ENCODE measurements at places on chromosomes 2 and 18. TPM values are rescaled to one million over a fixed set of nuclear protein-coding genes. Genes with fewer than 3 reads are reported as not detected.

Gene SETBP1
- 51.0 TPM for total RNA-seq

Gene DNAJC5G
- not detected for total RNA-seq

Gene GRHL1
- total RNA-seq = 61.6 TPM

Gene GCG
- not detected for total RNA-seq

Gene MC4R
- not detected for total RNA-seq

Gene RESP18
- not detected for total RNA-seq

Gene TIMM21
- total RNA-seq = 36.0 TPM

Gene CNOT11
- total RNA-seq = 71.3 TPM

Gene RNF125
- total RNA-seq = 9.2 TPM

Gene MYO7B
- total RNA-seq = 0.78 TPM

Gene HRH4
- not detected for total RNA-seq

Gene ZNF385B
- total RNA-seq = 0.83 TPM

Gene NYAP2
- total RNA-seq = 1.5 TPM

Gene RBBP8
- 93.0 TPM for total RNA-seq

Gene LYPD6B
- total RNA-seq = 76.0 TPM

Gene MFF
- total RNA-seq = 73.0 TPM

Gene MOB4
- total RNA-seq = 22.8 TPM

Gene TMEFF2
- total RNA-seq = 4.8 TPM

Gene SPP2
- total RNA-seq = not detected

Gene DNAJB2
- 93.6 TPM for total RNA-seq

Gene SOS1
- total RNA-seq = 53.7 TPM

Gene HOXD11
- 1.2 TPM for total RNA-seq

Gene KYNU
- total RNA-seq = 18.7 TPM

Gene ZNF804A
- total RNA-seq = 1.2 TPM

Gene RAX
- not detected for total RNA-seq

Gene TTN
- 3.9 TPM for total RNA-seq

Gene TLX2
- total RNA-seq = not detected

Gene FBXO36
- 3.4 TPM for total RNA-seq

Gene TWSG1
- total RNA-seq = 44.6 TPM

Gene NOSTRIN
- total RNA-seq = 31.4 TPM

Gene LDLRAD4
- 39.7 TPM for total RNA-seq

Gene PAX8
- 160 TPM for total RNA-seq

Gene CYP27C1
- total RNA-seq = 0.73 TPM

Gene CASP10
- total RNA-seq = 16.6 TPM

Gene ZAP70
- 5.2 TPM for total RNA-seq

Gene ALPP
- total RNA-seq = not detected

Gene SLC4A5
- 7.2 TPM for total RNA-seq

Gene CCL20
- total RNA-seq = 2.3 TPM

Gene VIL1
- not detected for total RNA-seq

All from ureter (tissue), 1 donor.